ENCODE measurements at places on chromosomes 7 and 10.

DNA sequence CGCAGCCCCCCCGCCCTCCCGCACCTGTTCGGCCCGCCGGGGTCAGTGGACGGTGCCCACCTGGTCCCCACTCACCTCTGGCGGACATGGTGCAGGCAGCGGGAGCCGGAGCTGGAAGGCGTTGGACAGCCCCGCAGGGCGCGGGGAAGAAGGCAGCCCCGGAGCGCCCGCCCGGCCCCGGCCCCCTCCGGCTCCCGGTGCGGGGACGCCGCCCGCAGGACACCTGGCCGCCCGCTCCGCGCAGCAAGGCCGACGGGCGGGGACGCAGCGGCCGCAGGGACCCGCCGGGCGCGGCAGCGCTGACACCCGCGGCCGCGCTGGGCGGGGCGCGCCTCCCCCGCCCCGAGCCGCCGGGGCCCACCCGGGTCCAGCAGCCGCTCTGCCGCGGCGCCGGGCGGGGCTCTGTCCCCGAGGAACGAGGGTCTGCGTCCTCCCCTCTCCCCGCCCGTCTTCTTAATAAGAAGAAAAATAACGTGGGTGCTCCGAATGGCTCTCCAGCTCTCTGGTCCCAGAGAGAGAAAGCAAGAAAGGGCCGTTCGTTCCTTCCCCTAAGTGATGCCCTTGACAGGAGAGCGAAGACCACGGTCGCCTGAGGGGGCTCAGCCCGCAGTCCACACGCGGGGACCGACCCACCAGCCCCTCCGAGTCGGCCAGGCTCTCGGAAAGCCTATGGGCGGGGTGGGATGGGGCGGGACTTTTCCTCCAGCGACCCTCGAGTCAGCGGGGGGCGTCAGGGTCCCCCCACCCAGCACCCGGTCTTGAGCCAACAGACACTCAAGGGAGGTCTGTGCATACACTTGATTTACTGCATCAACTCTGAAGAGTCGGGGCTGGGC lies 53.4 kb upstream of the FHIP2A start:
- DNase-seq, result peak; percentile 27

GRCh38 chr7:39888171-39888853 lies 61.7 kb upstream of the CDK13 start:
- no peak for DNase-seq

- no peak for DNase-seq
These were observed 26.9 kb upstream of the VWA2 start for GRCh38 chr10:114212153-114212552.

- no peak for DNase-seq
These were observed 56.7 kb downstream of the CAMK2B start for GRCh38 chr7:44268671-44269070.

- DNase-seq, result no peak
These were observed 491.0 kb downstream of the PTPRN2 start for GRCh38 chr7:158096582-158096981.

DNA sequence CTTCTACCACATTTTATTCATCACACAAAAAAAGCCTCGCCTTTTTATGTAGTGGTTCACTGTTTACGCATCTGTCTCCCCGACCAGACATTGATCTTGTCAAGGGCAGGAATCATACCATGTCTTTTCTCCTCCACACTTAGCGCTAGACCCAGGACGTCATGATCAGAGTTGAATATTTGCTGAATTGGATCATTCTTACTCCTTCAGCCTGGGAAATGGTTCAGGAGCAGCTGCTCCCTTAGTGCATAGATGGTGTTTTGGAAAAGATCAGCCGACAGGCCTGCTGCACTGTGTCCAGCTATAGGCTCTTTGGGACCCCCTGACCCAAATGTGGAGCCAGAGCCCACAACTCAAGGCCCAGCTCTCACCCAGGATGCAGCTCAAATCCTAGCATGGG lies 249.1 kb upstream of the TMEM72 start:
- DNase-seq, result no peak

DNA sequence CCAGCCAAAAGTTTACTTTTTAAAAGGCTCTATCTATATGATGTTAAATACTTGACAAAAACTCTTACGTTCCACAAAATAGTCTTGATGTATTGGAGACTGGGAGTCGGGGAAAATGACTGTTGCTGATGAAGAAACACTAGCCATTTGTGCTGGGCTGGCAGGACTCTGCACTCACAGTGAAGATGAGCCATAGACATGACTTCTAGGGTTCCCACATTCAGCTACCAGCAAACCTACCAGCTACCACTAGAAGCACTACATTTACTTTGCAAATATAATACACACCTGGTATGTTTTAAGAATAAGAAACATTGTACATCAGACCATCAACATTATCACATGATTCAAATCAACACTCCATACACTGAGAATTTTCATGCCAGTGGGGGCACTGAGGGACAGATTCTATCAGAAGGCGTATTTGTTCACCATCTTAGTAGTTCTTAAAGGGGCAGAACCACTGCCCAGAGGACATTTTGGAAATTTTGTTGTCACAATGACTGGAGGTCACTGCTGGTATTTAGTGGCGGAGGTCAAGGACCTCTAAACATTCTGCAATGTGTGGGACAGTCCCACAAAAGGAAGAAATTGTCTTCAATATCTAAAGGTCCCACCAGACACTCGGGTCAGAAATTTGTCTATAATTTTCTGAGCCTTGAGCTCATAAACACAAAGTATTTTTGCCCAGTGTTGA lies 52.3 kb downstream of the PARD3 start:
- no peak for DNase-seq

DNA sequence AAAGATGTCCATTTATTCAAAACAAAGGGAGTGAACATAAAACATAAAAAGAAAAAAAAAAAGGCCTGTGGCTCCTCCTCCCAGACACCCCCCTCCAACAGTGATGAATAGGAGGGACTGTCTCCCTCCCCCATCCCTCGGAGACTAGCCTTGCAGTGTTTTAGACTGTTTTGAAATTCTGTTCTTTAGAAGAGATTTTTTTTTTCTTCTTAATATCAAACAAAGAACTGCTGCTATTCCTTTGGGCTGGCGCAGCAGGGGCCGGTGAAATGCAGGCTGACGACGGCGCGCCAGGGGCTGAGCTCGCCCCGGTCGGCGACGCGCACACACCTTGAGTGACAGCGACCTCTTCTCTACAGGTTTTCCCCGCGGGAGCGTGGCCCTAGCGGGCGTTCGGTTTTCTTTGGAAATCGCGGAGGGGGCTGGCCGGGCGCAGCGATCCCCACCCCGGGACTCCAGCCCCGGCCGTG lies at the start of gene LANCL2:
Gene LANCL2 (plus strand): TSS at position 133 of the 470 bp plus-strand sequence. CDS start 689 bp downstream, outside the sequence.
- no peak for DNase-seq

- DNase-seq, result no peak
These were observed 19.9 kb downstream of the ANKRD22 start for GRCh38 chr10:88831709-88832108.

- DNase-seq, result no peak
These were observed 32.7 kb upstream of the DMTF1 start for GRCh38 chr7:87119581-87119980.

GRCh38 chr7:26594553-26594952 lies 269.8 kb downstream of the SKAP2 start:
- DNase-seq, result no peak

- no peak for DNase-seq
These were observed 66.1 kb downstream of the MTPN start for GRCh38 chr7:135911099-135911498.

DNA sequence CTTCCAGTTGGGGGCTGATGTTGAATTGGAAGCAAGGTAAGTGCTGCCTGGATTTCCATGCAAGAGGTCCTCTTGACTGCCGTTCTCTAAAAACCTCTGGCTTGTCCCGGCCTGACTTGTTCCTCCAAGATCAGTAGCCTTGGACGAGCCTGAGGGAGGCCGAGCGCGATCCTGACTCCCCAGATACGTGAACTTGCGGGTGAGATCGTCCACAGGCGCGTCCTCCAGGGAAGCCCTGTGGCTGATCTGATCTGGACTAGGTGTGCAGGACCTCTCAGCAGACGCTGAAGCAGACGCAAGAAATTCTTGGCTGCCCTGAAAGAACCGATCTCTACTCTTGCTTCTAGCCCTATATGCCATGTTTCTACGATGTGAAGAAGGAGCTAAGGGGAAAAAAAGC lies 29.7 kb downstream of the ZC3HAV1 start:
- no peak for DNase-seq

DNA sequence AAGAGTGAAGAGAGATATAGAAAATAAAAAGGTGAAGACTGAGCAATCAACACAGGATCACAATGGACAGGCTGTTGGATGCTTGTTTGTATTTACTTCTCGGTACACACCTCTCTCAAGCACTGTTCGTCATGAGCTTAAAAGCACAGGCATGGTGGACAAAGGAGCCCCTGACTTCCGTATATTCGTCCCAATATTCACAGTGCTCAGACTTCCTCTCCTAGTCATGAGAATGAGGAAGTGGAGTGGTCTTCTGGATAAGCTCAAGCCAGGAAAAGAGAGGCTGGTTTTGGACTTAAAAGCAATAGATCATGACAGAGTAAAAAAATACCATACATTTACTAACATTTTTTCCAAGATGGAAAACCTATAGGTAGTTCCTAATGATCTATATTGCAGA lies 172.5 kb downstream of the SORCS1 start:
- no peak for DNase-seq

GRCh38 chr7:135616136-135616535 lies 46.2 kb upstream of the STMP1 start:
- DNase-seq, result no peak

DNA sequence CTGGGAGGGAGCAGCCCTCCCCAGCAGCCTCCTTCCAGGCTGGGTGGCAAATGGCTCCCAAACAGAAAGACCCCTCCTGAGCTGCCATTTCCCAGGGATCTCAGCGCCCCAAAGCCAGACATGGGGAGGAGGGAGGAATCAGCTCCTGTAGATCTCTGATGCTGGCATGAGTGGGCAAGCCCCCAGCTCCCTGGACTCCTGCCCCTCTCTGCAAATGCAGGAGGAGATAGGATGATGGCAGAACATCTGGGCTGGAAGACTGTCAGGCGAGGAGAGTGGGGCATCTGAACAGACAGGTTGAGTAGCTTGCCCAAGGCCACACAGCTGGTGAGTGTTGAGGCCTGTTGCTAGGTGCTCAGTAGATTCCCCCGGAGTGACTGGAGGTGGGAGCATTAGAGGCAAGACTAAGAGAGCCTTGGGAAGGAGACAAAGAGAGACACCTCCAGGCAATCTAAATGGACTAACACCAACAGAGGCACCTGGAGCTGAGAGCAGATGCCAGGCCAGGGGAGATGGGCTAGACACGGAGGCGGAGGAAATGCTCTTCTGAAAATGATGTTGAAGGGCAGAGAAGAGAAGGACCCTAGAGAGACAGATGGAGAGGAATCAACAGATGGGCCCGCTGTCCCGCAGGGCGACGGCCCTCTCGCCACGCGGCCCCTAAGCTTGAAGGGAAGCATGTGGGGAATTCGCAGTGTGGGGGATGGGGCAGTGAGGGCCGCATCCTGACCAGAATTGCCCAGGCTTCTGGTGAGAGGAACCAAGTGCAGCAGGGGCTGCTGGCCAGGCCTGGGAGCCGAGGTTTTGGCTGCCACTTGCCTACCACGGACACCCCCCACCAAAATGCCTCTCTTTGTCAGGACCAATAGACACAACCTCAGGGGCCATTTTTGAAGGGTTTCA lies 84.8 kb upstream of the LRRC4 start:
- no peak for DNase-seq

- DNase-seq, result no peak
These were observed 912.0 kb downstream of the SORCS1 start for GRCh38 chr10:106252541-106252940.

GRCh38 chr10:132493246-132493755 lies 44.3 kb upstream of the INPP5A start:
- DNase-seq, result no peak

DNA sequence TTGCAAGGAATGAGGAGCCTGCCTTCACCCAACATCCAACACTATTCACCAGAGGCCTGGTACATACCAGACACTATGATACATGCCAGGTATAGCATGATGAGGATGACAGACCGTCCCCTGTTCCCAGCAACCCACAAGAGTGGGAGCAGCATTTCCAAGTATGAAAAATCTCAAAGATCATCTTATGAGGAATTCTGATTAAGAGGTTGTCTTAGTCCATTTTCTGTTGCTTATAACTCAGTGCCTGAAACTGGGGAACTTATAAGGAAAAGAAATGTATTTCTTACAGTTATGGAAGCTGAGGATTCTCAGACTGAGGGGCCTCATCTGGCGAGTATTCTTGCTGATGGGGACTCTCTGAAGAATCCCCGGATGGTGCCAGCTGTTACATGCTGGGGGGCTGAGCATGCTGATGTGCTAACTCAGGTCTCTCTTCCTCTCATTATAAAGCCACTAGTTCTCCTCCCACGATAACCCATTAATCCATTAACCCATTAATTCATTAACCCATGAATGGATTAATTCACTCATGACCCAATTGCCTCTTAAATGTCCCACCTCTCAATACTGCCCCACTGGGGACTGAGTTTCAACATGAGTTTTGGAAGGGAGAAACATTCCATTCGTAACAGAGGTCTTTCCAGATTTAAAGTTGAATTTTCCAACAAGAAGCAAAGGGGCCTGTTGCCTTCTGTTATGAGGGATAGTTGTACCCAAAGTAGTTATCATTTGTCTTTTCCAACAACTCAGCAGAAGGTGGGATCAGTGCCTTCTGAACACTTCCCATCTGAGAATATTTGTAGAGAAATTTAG lies 173.9 kb downstream of the HERPUD2 start:
- no peak for DNase-seq

DNA sequence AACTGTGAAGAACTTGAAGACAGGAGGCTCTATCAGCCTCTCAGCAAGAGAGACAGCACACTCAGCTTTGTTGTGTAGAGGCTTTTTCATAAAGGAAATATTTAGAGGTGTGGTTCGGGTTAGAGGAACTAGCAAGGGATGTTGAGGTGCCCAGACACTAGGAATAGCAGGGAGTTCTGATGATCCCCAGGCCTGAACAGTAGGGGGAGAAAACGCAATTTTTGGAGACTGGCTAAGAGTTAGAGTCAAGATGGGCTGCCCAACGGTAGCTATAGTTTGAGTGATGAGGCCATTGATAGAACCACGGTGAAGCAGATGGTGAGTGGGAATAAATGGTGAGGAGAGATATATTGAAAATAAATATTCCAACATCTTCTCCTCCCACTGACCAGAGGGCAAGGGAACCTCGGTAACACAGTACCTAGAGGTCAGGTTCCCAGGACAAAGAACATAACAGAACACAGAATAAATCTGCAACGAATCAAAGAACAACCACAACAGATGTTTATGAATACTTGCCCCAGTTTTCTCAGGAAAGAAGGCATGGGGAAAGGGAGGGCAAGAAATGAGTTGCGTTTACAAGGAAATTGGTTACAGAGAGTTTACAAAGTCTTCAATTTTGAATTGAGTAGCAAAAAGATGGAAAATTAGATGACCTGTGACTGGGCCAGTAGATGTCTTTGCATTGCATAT lies 24.2 kb upstream of the BPGM start:
- no peak for DNase-seq

DNA sequence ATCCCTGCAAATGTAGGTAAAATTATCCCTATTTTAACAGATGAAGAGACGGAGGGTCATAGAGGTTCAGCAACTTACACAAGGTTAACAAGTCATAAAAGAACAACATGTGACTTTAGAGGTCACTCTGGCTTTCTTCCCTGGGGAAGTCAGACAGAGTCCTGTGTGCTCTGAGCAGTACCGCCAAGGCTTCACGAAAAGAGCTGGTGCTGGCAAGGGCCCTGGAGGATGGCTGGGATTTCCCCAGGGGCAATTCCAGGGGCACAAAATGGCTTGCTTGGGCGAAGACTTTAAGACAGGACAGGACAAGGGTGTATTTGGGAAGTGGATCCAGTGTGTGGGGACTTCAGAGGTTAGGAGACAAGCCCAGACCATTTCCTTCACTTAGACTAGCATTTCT lies 144.1 kb downstream of the PIP4K2A start:
- DNase-seq, result no peak

- DNase-seq, result no peak
These were observed 1.7 kb downstream of the RALA start for GRCh38 chr7:39624935-39625694.

- no peak for DNase-seq
These were observed 33.3 kb upstream of the EBLN1 start for GRCh38 chr10:22250897-22251660.
